H9 (cell line): ENCODE measurements at places on chromosomes 1 and 21. TPM values are rescaled to one million over a fixed set of nuclear protein-coding genes. Genes with fewer than 3 reads are reported as not detected.

GPR161 gene
- total RNA-seq = 9.9 and 10.6 TPM in 2 replicates

FAM43B gene
- 0.20 and 0.22 TPM in 2 replicates for total RNA-seq

ROR1 gene
- total RNA-seq = 75.9 and 76.4 TPM in 2 replicates

ITGB2 gene
- total RNA-seq = 0.61 and 1.1 TPM in 2 replicates

TMEM269 gene
- 0.17 and 0.44 TPM in 2 replicates for total RNA-seq

HMCN1 gene
- 2.9 and 3.3 TPM in 2 replicates for total RNA-seq

FLG2 gene
- not detected in 2 replicates for total RNA-seq

HTR6 gene
- total RNA-seq = 0.29 and 0.37 TPM in 2 replicates

NBPF6 gene
- total RNA-seq = not detected in 2 replicates

NBPF4 gene
- total RNA-seq = not detected in 2 replicates

CFHR3 gene
- total RNA-seq = 0.81 and 1.4 TPM in 2 replicates

HES4 gene
- total RNA-seq = 3.7 and 4.0 TPM in 2 replicates

LCE3A gene
- total RNA-seq = not detected in 2 replicates

AMPD1 gene
- total RNA-seq = not detected in 2 replicates

MIXL1 gene
- total RNA-seq = 4.7 and 4.9 TPM in 2 replicates

GNG12 gene
- 14.3 and 14.6 TPM in 2 replicates for total RNA-seq

S100A13 gene
- 55.0 and 64.5 TPM in 2 replicates for total RNA-seq

SPRR1B gene
- total RNA-seq = not detected in 2 replicates

DMBX1 gene
- 2.3 and 2.5 TPM in 2 replicates for total RNA-seq
